ENCODE measurements at places on chromosomes 2 and 18. TPM values are rescaled to one million over a fixed set of nuclear protein-coding genes. Genes with fewer than 3 reads are reported as not detected.

Gene RAB10
- total RNA-seq = 42.9 TPM

Gene ABCA12
- not detected for total RNA-seq

DNA sequence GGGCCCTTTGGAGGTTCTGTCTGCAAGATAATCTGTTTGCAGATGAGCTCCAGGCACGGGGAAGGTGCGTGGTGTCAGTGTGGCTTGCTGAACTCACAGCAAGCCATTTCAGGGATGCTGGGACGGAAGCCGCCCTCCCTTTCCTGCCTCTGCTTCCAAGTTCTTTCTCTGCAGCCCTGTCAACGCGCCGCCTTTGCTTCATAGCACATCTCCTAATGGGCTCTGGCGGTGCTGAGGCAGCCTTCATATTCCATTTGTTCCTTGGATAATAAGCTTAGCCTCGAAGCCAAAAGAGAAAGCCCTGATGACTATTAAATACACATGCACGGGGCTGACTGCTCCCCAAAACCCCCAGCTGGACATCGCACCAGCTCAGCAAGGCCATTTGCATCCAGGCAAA, 81.7 kb upstream of the TAF1B start:
- DNase-seq = no peak

DNA sequence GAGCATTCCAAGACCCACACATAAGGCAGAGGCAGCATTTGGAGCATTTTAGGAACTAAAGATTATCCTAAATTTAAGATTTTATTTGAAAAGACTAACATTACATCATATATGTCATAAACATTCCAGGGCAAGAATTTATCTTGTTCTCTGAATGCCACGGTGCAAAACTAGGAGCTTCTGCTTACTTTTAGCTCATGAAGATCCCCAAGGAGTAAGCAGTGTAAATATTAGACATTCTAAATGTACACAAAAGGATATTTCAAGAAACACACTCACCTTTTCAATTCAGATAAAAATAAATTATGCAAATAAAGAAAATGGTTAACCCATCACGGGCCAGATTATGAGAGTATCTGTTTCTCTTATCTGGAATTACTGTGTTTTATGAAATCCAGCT, 101.7 kb upstream of the ETAA1 start:
- DNase-seq = no peak

- DNase-seq = no peak
These were observed 18.6 kb downstream of the PTCD3 start for GRCh38 chr2:86124683-86125082.

DNA sequence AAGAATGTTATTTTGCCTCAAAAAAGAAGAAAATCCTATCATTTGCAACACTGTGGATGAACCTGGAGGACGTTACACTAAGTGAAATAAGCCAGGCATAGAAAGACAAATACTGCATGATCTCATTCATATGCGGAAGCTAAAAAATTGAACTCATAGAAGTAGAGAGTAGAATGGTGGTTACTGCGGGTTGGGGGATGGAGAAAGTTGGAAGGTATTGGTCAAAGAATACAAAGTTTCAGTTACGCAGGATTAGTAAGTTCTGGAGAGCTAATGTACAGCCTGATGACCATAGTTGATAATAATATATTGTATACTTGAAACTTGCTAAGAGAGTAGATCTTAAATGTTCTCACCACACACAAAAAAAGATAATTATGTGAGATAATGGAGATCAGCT, 5.0 kb upstream of the GALNT5 start:
- no peak for DNase-seq

DNA sequence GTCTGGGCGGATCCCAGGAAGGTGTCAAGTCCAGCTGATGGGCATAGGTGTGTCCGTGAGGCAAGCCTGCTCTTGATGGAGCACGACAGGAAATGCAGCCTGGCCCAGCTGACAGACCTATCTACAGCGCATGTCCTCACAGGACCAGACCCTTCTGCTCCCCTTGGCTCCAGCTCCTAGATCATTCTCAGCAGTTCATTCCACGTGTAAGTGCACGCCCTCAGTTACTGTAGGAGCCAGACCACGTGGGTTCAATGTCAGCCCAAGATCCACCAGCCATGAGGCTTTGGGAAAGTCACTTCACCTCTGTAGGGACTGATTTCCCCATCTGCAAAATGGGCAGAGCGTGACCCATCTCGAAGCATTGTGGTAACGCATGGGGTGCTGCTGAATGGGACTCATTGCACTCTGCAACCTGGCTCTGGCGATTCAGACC, 47.8 kb downstream of the TMEM17 start:
- no peak for DNase-seq

GRCh38 chr2:229675569-229675968, 38.8 kb downstream of the DNER start:
- no peak for DNase-seq

DNA sequence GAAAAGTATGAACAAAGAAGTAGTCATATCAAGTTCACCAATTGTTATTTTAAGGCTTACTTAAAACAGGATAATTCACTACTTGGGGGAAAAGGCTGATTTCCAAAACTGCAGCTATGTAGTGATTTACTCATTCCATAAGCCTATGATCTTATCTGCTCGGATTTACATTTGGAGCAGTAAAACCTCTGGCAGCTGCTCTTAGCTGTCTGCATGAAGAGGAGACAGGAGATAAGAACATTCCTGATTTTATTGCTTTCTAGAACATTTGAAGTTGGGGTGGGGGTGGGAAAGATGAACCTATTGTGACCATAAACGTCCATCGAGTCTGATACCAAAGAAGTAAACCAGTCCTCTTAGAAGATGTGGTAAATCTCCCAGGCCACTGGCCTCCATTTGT, 120.9 kb downstream of the MMADHC start:
- no peak for DNase-seq

DNA sequence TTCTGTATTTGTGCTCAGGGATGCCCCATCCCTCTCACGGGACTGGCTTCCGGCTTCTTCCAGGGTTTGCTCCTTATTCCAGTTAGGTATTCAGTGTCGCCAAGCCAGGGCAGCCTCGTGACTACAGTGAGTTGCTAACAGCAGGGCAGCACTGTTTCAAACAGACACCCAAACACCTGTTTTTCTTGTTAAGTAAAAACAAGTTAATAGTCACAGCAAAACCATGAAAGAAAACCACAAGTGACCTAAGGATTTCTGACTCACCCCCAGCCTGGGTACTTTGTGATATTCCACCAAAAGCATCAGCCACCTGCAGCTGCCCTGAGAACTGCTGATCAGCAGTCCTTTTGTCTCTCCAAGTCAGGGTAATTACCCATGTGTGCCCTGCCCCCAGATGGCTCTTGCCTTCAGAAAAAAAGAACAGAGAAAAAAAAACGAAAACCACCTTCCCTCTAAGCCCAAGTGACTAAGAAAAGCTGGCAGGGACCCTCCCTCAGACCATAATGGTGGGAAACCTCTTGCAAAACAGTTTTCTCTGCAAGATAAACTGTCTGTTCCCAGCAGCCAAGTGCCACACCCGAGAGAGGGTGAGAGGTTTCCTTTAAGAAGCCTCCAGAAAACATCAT, 178.2 kb downstream of the ANAPC1 start:
- no peak for DNase-seq

DNA sequence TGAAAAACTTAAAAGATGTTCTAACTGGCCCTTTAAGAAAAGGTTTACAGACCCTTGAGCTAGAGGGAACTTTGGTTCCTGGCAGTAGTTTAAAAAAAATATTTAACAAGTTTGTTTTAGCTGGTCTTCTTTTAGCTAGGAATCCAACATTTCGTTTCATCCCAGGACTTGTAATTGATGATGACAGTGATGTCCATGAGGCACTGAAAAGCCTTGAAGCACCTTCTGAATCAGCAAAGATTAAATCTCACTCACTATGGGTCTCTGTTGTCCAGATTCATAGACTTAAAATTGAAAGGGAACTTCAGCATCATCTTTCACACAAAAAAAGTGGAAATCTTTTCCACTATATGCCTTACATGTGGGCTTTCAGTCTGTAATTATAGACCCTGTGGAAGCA, 102.9 kb upstream of the ETAA1 start:
- DNase-seq = no peak

- no peak for DNase-seq
These were observed 70.3 kb upstream of the PSME4 start for GRCh38 chr2:54041135-54041534.

DNA sequence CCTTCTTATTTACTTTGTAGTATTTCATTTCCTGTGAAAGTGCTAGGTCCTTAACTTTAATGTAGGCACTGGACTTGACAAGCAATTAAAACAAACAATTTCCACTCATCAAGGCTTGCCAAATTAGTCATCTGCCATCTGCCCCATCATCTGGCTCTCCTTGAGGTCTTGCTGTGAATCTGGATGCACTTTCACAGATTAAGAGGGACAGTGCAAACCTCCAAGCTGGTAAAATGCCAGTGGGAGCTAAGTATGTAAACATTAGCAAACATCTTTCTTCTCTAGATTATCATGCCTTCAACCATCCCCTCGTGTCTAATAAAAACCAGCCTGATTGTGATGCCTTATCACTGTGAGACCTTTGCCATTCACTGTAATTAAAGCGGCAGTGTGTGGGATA, 402.9 kb downstream of the ERBB4 start:
- no peak for DNase-seq

GRCh38 chr2:176002688-176003210, 682 bp upstream of the LNPK start:
- no peak for DNase-seq

- no peak for DNase-seq
These were observed 116.6 kb downstream of the MTX2 start for GRCh38 chr2:176385838-176386237.
